Body of pancreas (tissue), 4 donors: ENCODE measurements at places on chromosomes 16 and 17. TPM values are rescaled to one million over a fixed set of nuclear protein-coding genes. Genes with fewer than 3 reads are reported as not detected.

DNA sequence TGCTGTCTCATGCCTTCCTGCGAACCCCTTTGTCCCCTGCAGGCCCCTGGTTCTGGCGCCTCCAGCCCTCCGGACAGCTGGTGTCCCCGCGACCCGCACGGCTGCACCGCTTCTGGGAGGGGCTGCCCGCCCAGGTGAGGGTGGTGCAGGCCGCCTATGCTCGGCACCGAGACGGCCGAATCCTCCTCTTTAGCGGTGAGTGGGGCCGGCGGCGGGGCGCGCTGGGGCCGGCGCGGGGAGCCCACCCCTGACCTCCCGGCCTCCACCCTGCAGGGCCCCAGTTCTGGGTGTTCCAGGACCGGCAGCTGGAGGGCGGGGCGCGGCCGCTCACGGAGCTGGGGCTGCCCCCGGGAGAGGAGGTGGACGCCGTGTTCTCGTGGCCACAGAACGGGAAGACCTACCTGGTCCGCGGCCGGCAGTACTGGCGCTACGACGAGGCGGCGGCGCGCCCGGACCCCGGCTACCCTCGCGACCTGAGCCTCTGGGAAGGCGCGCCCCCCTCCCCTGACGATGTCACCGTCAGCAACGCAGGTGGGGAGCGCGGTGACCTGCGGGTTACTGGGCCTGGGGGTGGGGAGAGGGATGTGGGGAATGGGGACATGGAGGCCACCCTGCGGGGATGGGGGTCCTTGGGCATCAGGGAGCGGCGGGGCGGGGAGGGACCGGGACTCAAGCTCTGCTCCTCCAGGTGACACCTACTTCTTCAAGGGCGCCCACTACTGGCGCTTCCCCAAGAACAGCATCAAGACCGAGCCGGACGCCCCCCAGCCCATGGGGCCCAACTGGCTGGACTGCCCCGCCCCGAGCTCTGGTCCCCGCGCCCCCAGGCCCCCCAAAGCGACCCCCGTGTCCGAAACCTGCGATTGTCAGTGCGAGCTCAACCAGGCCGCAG is 7.1 kb upstream of the IL32 start:
- peak; percentile 66 for DNase-seq

Gene DPEP3
- total RNA-seq, result not detected

Gene TMEM100
- total RNA-seq, result 5.6 TPM

GRCh38 chr16:68617734-68618133 is 27.4 kb upstream of the CDH3 start:
- no peak for DNase-seq

GRCh38 chr17:79088997-79089328 is 14.3 kb downstream of the ENGASE start:
- DNase-seq, result no peak

GRCh38 chr16:52035436-52035835 is 511.5 kb downstream of the TOX3 start:
- DNase-seq, result no peak

GRCh38 chr16:70453892-70454221 is 538 bp upstream of the FCSK start:
- DNase-seq, result no peak

DNA sequence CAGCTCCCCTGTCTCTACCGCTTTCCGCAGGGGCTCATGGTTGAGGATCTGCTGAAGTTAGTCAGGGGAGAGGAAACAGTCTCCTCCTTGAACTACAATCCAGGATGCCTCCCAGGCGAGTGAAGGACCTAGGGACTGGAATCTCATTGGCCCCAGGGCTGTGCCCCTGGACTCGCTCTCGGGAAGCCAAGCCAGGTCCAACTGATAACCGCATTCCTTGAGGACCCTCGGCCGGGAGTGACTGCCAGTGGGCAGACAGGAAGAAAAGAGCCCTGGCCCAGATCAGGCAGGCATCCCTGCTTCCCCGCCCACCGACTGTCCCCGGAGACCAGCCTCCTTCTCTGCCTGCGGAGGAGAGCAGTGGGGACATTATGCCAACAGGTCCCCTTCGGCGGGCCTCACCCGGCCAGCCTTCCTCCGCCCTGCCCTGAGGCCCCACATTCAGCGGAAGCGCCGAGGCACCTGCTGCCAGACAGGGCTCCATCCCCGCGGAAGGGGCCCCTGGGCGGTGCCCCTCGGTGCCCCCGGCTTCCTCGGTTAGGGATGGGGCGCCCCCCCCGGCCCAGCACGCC is 776 bp downstream of the LRRC75A start:
- DNase-seq, result no peak

DNA sequence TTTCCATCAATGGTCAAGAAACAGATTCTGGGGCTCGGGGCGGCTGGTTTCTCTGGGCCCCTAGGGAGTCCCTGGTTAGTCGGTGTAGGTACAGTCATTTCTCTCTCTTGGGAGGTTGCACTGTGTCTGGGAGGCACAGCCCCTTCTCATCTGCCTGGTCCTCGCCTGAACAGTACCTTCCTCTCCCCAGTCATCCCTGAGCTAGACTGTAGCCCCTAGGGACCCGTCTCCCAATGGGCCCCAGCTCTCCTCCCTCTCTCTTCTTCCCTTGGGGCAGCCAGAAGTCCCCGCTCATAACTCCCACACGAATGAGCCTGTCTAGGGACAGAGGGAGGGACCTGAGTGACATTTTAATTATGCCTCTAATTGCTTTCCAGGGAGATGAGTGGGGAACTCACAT is 20.2 kb upstream of the CPSF4L start:
- no peak for DNase-seq

DNA sequence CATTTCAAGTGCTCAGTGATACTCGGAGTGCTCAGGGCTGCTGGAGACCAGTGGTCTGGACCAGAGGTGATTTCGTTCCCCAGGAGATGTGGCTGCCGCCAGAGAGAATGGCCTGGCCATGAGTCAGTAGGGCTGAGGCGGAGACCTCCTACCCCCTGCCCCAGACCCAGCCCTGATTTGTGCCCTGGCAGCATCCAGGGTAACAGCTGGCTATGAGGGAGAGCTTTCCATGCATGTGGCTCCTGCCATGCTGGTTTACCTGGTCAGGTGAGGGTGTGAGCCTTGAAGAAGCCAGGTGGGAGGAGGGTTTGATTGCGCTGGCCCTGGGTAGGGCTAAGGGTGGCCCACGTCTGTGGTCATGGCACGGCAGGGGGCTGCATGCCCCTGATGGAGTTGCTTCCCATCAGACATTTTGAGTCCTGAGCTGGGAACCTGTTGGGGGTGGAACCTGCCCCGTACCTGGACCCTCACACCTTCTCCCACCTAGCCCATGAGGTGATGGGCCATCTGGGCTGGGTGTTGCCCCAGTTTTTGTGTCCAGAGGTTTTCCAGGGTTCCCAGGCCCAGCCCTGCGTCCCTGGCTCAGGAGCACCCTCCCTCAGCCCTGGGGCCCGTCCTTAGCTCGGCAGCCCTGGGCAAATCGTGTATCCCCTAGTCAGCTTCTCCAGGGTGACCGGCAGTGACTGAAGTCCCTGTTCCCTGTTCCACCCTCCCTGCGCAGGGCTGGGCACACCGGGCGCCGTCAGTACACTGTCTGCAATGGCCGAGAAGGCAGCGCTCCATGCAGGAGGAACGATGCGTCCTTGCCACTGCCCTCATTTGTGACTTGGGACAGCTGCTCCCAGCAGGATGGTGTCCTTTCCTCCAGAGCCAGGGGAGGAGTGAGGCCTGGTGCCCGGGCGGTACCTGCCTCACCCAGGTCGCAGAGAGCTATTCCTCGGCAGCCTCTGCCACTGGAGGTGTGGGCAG is 9.0 kb upstream of the CSNK1D start:
- DNase-seq, result no peak

- DNase-seq, result no peak
Observed at GRCh38 chr17:2024572-2025219, 438 bp downstream of the RTN4RL1 start.
